ENCODE measurements at places on chromosomes 1 and 21.
A peak's percentile ranks its signal among the peaks of the same experiment; 100 is the strongest.

- no peak for DNase-seq
Measured at GRCh38 chr1:106435269-106435668, 621.2 kb upstream of the PRMT6 start.

DNA sequence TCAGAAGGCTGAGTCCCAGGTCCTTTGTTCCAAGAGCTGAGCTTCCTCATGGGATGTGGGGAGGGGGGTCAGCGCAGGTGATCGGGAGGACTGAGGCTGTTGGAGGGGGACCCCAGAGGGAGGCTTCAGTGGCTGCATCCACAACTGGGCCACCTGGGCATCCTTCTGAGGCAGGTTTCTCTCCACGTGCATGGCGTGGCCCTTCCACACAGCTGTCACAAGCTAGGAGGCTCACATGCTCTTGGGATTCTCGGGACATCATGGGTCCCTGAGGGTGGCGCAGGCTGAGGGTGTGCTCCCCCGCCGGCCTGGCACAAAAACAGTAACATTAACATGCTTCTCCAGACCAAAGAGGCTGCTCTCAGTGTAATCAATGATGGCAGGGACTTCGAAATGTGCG lies 229.6 kb upstream of the AJAP1 start:
- no peak for DNase-seq

- no peak for DNase-seq
Measured at GRCh38 chr1:201786824-201787223, 42.1 kb upstream of the IPO9 start.

DNA sequence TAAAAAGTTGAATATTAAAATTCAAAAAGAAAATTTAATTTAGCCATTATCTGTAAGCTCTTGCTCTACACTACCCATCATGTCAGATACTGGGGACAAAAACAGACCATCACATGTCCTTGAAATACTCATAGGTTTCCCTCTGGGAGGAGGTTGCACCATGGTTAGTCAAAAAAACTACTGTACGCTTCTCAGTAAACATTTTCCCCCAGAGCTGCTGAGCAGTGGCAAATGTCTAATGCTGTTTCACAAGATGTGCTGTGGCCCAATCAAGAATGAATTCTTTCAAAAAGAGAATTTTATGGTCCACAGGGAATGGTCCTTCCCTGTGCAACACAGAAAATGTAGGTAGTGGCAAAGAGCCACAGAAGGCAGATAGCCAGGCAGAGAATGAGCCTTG lies 6.1 kb downstream of the SLC25A24 start:
- DNase-seq, result no peak

DNA sequence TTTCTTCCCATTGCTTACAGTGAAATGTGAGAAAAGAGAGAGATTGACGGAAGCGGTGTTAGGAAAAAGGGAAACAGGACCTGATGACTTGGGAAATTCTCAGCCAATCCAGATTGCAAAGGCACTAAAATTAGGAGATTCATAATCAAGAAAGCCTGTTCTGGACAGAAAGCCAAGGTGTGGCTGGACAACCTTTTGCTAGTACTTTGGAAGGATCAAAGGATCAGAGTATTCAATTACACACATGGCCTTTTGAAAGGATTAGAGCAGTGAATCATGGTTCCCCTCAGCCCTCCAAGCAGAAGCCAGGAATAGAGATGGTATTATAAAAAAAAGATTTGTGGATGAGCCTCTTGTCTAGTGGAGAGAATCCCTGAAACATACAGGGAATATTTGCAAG lies 669.8 kb upstream of the ADAMTS5 start:
- DNase-seq, result no peak

GRCh38 chr1:1117469-1117831 lies 1.6 kb upstream of the C1orf159 start:
- no peak for DNase-seq

DNA sequence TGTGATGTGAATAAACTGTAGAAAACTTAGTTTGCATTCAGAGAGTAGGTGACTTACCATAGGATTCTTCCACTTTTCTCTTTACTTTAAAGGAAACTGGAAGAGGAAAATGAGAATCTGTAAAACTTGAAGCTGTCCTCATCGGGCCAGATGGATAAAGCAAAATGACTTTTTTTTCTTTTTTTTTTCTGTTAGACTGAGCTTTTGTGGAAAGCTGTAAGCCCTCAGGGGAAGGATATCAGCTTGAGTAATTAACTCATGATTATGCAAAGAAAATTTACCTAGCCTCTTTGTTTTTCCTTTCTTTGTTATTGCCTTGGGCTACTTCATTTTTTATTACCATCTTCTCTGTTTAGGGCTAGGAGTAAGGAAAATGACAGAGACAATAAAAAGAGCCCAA lies 53.4 kb downstream of the DPH5 start:
- DNase-seq, result no peak

DNA sequence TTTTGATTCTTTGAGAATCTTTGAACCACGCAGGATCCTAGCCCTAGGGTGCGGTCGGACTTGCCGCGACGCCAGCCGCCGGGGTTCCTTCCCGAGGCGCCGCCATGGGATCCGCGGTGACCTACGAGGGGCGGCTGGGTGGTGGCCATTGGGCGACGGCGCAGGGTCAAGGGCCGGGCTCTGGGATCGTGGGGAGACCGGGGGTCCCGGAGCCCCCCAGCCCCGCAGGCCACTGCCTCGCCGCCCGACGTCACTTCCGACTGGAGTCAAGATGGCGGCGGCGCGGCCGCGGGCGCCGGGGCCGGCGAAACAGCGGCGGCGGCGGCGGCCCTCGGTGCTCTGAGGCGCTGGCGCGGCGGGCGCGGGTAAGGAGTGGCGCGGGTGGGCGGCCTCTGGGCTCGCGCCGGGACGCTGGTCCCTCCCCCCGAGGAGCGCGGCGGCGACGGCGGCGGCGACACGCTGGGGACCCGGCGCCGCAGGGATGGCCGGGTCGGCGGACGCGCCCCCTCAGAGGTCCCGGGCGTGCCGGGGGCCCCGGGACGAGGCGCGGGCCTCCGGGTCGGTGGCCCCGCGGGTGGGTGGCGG lies at the start of gene PRDM2:
Gene PRDM2, plus strand, starts transcription at position 253 of the 585 bp plus-strand sequence. CDS start 15,418 bp downstream, outside the sequence.
- peak; percentile 50 for DNase-seq

DNA sequence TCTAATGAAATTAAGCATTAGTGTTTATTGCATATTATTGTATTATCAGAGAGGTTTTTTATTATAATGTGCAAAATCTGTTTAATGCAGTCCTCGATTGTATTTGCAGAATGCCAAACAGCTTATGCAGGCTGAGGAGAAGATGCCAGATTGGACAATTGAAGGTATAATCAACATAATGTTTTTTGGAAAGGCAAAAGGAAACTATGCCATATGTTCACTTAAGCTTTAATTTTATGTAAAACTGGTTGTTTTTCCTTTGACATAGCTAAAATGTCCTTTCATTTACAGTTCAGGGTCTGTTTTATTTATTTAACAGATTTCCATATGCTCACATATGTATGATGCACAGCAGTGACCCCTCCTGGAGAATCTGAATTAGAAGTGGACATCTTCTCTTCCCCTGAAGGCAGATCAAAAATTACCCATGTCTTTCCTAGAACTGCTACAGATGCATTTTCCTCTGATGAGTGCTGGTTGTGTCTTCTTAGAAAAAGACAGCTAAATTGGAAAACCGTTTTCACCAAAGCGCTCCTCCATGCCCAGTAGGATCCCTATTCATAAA lies 143.5 kb upstream of the USH2A start:
- DNase-seq, result peak; percentile 13

GRCh38 chr1:162757476-162757875 lies 33.0 kb upstream of the HSD17B7 start:
- DNase-seq, result no peak
